Stimulated activated CD4-positive, alpha-beta T cell treated with anti-CD3 and anti-CD28 coated beads, Interleukin-15, amount 100 ng/mL, for 1 hour (primary cell): ENCODE measurements at places on chromosomes 3 and 15.

DNA sequence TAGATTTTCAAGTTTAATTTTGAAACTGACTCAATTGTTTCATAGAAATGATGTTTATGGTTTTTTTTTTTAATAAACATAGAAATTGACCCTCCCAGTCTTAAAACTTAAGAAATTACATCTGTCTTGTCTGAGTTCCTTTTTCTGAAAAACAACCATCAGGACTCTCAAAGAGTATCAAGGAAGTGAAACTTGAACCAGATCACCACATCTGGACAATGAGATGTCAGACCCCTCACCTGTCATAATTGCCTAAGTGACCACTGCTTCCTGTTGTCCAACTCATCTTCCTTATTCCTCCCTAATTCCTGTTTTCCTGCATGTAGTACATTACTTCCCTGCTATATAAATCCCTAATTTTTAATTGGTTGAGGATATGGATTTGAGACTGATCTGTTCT is 441.5 kb upstream of the ARHGEF26 start:
- no peak for DNase-seq

GRCh38 chr3:66035763-66036477 is 2.8 kb downstream of the MAGI1 start:
- no peak for DNase-seq

DNA sequence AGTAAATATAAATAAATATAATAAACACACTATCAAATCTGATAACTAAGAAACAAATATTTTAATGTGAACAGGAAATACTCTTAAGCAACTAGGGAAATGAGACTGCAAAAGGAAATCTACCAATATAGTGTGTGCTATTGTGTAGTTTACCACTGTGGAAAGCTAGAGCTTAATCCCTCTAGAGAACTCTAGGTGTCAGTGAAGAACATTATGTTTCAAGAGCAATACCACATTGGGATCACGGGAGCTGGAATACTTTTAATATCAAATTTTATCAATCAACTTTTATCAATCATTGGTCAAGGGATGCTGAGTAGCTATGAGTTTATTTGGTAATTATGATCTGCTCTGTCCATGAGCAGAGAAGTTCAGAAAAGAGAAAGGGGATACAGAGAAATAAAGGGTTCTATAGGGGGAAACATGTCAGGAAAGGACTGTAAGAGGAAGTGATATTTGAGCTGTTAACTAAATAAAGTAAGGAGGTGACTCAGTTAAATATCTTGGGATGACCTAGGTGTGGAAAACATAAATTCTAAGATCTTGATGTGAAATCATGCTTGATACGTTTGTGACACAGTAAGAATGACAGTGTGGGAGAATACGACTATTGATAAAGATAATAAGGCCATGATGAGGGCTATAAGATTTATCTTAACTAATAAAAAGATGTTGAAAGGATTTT is 762.2 kb upstream of the ALCAM start:
- no peak for DNase-seq

DNA sequence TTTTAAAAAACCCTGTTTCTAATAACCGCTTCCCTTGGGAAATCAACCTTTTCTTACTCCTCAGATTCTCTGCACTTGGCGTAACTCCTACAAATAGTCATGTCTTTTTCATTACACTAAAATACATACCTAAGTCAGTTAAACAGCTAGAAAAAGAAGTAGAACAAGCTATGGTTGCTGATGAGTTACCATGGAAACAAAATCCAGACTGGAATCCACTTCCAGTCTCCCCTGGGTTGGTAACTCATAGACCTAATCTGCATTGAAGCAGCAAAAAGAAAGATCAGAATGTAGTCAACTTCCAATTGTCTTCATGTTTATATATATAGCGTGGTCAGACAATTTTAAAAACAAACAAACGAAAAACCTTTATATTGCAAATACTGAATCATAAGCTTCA is 260.8 kb upstream of the LRRN1 start:
- no peak for DNase-seq
